ENCODE measurements at places on chromosomes 11 and 22.

- no peak for DNase-seq
Measured at GRCh38 chr11:70305501-70305900, 35.0 kb downstream of the PPFIA1 start.

- DNase-seq, result peak; percentile 3
Measured at GRCh38 chr11:84292006-84292405, 1005.8 kb upstream of the CCDC90B start.

DNA sequence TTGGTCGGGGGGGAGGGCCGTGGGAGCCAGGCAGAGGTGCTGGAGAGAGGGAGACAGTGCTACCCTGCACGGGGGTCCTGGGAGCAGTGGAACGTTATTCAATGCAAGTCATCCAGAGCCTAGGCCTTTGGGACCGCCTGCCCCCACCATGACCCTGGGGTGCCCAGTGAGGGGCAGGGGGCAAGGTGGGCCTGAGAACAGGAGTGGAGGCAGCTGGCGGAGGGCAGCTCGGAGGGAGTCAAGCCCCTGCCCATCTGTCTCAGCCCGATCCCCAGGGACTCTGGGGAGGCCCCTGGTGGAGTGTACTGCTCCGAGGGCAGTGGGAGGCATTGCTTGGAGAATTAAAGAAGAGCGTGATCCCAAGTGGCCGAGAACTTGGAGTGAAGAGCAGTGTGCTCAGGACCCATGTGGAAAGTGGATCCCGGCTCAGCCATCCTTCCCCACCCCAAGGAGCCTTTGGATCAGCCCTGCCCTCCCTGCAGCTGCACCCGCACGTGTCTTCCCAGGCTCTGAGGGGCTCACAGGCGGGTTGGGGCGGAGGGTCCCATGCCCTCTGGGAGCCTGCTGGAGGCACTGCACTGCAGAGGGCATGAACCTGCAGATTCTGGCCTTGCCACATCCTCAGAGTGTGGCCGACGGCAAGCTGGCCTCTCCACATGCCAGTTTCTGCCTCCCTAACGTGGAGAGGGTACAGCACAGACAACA, 34.0 kb upstream of the SMIM38 start:
- no peak for DNase-seq

GRCh38 chr11:40338062-40338461, 1121.4 kb downstream of the LRRC4C start:
- DNase-seq, result no peak

- DNase-seq, result no peak
Measured at GRCh38 chr22:36552289-36552688, 23.3 kb upstream of the EIF3D start.

- DNase-seq, result no peak
Measured at GRCh38 chr22:26054841-26055605, 114.2 kb upstream of the SEZ6L start.

DNA sequence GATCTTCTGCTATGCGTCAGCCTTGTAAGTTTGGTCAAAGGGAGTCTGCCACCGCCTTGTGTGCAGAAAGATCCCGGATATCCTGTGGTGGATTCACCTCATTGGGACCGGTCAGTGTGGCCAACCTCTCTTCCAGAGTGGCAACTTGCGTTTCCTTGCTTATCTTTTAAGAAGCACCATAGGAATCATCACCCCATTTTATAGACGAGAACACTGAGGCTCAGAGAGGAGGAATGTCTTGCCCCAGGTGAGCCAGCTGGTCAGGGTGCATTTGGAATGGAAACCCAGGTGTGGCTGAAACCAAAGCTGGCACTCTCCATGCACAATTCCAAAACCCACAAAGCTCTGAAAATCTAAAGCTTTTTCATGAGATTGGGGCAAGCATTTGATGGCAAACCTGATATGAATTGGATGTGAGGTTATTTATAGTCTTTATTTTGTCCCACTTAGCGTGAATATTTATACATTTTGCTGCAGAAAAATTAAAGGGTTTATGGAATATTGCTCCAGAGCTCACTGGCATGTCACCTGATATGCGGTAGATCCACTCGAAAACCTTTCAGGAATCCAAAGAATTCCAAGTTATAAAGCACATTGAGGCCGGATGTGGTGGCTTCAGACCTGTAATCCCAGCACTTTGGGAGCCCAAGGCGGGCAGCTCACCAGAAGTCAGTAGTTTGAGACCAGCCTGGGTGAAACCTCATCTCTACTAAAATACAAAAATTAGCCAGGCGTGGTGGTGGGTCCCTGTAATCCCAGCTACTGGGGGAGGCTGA, 12.1 kb upstream of the EIF3D start:
- peak; percentile 88 for DNase-seq
